Epithelial cell of prostate (primary cell): ENCODE measurements at places on chromosomes 3 and 15.

DNA sequence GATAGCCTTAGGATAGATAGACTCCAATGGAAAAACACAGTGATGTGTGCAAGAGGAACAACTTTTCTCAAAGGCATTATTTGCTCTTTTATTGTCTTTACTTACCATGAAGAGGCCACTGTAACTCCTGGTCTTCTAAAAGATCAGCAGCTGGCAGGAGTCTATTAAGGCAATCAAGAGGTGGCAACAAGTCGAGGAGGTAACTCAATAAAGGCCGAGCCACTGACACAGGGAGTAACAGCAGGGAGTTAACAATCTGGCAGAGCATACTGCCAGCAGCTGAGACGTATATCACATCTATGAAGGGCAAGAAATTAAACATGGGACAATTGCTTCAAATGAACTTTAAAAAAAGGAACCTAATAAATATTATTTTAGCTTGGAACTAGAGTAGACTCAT lies 106.2 kb downstream of the HERC1 start:
- DNase-seq, result no peak

GRCh38 chr3:90092994-90093393 lies 985.6 kb downstream of the EPHA3 start:
- DNase-seq, result no peak

GRCh38 chr3:37479981-37480380 lies 305.6 kb upstream of the LRRFIP2 start:
- DNase-seq, result no peak

- DNase-seq, result no peak
Observed at GRCh38 chr3:13538520-13539291, 10.2 kb upstream of the FBLN2 start.

- no peak for DNase-seq
Observed at GRCh38 chr3:43953814-43954692, 263.3 kb downstream of the ABHD5 start.

DNA sequence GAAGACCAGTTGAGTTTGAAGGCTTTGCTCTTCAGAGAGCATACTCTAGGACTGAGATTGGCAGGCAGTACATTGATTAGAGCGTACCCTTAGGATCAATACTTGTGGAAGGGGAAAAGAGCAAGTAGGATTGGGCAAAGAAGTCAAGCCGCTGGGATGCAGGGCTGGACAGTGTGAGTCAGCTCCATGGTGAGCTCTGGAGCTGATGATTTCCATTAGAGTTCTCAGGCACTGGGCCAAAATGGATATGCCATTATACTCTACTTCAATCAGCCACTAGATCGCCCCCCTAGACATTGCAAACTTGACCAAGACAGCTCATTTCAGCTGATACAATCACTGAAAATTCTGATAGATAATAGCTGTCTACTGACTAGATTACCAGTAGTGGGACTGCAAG lies 432.7 kb upstream of the ALCAM start:
- no peak for DNase-seq

DNA sequence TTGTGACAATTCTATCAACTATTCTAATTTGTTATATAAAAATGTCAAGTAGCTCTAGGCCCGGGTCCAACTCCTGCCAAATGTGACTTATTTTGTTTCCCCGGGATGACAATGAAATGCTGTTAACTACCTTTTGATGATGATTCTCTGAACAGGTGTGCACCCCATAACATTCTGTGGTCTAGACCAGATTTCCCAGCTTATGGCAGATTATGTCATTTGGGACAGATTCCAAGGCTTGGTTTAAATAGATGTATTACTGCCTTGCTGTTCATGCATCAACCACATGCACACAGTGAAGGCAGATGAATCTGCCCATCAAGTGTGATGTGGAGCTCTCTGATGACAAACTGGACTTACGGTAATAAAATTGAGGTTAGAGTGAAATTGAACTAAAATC lies 150.5 kb downstream of the MECOM start:
- no peak for DNase-seq

GRCh38 chr15:20340931-20341661 lies 200.5 kb downstream of the GOLGA6L6 start:
- no peak for DNase-seq

DNA sequence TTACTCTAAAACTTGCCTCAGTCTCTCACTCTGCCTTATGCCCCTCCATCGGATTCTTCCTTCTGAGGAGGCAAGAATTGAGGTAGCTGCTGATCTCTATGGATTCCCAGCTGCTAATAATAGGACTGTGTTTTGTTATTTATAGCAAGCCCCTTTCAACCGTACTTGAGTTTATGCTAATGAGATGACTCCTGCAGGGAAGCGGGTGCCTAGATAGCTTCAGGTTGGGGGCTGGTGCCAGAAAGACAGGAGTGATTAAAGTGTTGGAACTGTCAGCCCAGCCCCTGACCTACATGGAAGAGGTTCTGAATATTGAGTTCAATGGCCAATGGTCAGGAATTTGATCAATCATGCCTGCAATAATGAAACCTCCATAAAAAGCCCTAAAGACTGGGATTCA lies 21.8 kb upstream of the LIMD1 start:
- no peak for DNase-seq

DNA sequence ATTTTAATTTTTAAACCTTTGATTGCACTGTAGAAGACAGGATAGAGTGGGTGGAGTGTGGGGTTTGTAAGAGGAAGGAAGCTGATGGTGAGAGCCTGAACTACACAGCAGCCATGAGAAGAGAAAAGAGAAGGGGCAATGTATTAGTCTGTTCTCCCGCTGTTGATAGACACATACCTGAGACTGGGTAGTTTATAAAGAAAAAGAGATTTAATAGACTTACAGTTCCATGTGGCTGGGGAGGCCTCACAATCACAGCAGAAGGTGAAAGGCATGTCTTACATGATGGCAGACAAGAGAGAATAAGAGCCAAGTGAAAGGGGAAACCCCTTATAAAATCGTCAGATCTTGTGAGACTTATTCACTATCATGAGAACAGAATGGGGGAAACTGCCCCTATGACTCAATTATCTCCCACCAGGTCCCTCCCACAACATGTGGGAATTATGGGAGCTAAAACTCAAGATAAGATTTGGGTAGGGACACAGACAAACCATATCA lies 37.3 kb downstream of the STARD5 start:
- DNase-seq, result no peak

DNA sequence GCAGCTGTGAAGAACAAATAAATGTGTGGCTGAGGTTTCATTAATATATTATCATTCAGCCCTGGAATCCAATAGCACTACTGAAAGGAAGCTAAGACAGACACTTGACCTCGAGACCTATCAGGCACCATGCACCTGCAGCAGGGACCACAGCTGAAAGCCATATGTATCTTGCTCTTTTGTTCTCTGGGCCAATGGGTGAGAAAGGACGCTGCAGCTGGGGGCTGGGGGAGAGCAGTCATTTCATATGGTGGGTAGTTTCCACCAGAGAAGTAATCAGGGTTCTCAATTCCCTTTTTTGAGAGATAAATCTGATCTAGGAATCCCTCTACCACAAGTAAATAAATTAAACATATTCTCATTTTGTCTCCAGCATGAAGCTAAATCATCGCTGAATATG lies 225.6 kb upstream of the STRIT1 start:
- no peak for DNase-seq

DNA sequence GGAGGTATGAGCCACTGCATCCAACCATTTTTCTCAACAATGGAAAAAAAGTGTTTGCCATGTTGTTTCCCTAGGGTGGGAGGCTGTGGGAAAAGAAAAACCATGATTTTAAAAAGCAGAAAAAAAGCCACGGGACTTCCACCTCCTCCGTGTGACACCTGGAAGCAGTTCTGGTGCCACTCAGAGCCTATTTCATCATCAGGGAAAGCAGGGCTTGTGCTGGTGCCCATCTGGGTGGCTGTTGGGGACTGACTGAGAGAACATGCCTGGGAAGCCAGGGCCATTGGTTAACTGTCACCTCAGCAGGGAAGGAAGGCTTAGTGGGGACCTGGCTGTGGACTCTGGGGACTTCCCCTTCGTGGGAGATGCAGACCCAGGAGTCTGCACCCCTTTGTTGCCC lies 7.3 kb downstream of the RNU5B-1 start:
- DNase-seq, result no peak

- DNase-seq, result no peak
Observed at GRCh38 chr3:139202226-139202958, 141.4 kb upstream of the MRPS22 start.

DNA sequence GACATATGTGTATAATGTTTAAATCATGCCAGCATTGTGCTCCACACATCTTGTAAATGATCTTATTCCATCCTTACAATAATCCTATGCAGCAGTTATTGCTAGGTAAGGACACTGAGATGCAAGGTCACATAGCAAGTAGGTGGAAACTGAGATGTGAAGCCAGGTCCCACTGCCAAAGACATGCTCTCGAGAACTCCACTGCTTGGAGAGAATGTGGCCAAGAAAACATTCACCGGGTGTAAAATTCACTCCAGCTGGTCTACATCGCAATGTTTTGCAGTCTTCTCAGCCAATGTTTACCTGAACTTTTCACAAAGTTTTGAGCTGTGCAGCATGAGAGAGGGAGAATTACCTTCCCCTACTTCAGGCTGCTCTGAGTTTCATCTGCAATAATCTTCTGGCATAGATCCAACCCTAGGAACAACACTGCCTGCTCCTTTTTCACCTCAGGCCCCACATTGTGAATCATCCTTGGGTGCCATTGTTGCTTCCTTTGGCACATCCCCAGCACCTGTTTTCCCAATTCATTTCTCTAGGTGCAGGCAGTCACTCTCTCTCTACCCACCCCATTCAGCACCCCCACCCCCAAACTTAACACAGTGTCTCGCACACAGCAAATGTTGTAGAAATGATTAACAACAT lies 53.5 kb upstream of the PRTG start:
- DNase-seq, result no peak

- no peak for DNase-seq
Observed at GRCh38 chr15:86101818-86102217, 22.1 kb downstream of the AGBL1 start.

DNA sequence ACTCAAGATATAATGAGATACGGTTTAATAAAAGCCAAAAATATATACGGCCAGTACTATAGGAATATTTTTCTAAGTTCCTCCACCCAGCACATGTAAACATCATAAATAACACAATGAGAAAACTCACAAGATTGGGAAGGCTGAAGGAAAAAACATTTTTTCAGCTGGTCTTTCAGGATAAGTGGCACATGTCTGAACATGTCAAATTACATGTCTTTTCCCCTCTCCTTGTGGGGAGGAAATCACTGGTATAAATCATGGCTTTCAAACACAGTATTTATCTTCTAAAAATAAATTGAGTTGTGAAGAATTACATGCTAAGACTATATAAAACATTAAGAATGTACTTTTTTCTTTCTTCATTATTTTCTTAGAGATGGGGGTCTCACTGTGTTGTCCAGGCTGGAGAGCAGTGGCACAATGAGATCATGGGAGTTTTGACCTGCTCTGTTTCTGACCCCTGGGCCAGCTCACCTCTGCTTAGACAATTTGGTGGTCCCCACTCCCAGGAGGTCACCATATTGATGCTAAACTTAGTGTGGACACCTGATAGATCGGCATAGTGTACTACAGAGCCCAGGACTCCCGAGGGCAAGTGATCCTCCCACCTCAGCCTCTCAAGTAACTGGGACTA lies 32.8 kb downstream of the ETV5 start:
- peak; percentile 18 for DNase-seq

- no peak for DNase-seq
Observed at GRCh38 chr3:13612829-13613228, 63.9 kb downstream of the FBLN2 start.

DNA sequence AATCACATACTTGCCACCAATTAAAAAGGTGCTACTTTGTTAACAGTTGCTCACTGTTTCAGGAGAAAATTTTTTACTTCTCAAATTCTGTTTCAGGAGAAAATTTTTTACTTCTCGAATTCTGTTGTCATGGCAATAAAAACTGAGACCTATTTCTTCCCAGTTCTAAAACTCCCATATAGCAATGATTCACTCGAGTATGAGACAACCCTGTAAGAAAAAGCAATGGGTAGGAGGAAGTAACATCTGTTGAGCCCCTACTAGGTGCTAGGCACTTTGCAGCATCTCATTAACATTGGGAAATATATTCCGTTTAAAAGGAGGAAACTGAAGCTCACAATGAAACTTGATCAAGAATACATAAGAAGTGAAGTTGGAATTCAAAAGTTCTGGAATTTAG lies 35.1 kb upstream of the IGSF11 start:
- no peak for DNase-seq

GRCh38 chr15:78434134-78434533 lies 3.9 kb upstream of the IREB2 start:
- DNase-seq, result no peak

DNA sequence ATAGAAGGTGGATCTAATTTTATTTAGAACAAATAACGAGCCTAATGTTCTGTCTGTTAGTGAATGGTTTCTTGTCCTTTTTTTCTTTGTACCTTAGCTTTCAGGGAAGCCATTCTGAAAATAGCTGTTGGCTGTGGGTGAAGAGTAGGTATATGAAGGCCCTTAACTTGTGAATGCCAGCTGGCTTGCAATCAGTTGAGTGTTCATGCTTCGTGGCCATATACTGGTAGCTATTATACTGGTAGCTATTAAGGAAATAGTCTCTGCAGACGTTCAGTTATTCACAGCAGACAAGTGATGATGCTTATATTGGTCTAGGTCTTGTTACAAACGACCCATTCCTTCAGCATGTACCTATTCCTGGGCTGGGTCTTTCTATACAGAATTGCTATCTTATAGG lies 18.8 kb downstream of the TRIM71 start:
- no peak for DNase-seq

DNA sequence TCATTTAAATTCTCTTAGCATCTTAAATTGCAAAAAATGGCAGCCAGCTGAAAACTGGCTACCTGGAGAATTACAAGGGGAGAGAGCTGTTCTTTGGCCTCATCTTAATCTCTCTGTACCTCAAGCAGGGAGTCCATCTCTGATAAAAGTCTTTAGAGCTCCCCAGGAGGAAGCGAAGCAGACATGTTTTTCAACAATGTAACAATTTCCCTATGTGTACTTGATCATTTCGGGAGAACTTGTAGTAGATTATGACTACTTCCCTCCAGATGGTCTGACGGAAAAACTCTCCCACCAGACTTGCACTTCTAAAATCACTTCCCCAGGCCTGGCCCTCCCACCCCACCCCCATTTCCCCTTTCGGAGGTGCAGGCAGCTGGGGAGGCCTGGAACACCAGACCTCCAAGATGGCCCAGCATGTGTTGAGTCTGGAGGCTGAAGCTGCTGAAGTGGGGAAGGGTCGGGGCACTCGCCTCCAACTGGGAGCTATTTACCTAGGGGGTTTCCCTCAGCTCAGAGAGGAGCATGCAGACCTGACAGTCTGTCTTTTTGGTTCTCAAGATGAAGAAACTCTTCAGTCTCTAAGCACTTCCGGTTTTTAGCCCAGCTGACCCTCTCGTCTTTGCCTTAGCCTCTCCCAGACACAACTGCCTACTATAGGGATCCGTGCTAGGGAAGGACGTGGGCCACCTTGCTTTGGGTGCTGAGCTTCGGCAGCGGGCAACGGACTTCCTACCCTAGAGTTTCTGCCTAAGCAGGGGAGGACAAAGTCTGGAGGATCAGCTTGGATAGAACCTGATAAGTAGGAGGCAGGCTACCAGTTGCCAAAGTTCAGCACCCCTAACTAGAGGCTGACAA lies 164.0 kb upstream of the TBL1XR1 start:
- DNase-seq, result no peak

DNA sequence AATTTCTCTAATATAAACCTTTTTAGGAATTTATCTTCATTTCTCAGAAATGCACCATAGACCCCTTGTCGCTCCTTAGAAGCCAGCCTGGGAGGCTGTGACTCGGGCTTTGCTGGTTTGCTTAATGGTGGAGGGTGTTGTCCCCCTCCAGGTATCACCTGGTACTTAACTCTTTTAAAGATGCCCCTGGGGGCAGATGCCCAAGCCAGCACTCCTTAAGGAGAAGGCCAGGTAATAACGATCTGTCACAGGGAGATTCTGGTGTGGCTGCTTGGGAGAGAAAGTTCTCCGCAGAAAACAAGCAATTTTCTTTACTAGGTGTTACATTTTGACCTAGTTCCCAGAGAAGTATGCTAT lies 22.3 kb downstream of the EHD4 start:
- DNase-seq, result no peak
